CD4-positive, alpha-beta T cell (primary cell): ENCODE measurements at places on chromosomes 12 and 14.

GRCh38 chr14:36659010-36659821 lies 2.4 kb upstream of the PAX9 start:
- DNase-seq, result no peak

DNA sequence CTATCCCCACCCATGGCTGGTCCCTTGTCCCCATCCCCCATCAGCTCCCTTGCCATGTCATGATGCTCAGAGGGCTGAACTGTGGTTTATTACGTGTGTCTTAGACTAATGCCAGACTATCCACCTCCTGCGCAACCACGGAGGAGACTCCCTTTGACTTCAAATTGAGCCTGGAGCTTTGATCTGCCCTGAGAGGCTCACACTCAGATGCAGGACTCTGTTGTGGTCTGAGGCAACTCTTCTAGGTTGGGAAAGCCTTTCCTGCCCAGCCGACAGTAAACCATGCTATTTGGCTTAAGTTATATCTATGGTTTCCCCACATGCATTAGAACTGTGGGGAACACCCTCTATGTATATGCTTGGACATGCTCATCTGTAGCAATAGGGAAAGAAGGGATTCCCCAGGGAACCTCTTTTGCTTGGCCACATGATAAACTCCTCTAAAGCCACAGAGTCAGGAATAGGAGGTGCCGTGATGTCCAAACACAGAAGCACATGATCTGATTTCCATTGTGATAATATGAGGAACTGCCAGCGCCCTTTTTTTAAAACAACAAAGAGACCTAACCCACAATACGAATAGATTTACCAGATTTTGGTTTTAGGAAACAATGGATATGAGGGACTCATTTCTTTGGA lies 11.1 kb upstream of the LGALS3 start:
- no peak for DNase-seq

DNA sequence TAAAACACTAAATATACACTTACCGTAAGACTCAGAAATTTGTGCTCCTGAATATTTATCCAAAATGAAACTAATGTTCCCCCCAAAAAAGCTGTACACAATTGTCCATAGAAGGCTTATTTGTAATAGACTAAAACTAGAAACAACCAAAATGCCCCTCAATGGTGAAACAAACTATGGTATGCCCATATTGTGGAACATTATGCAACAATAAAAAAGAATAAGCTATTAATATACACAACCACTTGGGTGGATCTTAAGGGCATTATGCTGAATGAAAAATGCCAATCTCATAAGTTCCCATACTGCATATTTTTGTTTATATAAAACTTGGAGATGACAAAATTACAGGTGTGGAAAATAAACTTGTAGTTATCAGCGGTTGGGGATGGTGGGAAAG lies 357.4 kb downstream of the KCNH5 start:
- DNase-seq, result no peak

DNA sequence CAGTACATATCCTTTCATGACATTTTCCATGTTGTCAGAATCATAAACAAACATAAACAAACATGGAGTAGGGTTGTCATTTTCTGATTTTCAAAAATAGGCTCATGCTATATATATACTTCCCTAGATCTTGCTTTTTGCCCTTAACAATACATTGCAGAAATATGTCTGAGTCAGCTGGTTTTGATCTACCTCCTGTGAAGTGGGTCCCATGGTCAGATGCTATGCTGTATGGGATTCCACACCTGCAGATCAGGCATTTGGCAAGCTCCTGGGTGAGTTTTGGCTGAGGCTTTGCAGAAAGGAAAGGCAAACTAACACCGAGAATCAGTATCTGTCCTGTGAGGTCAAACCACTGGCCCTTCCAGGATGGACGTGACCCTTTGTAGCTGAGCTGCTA lies 183.0 kb upstream of the ARID2 start:
- DNase-seq, result no peak
